ENCODE measurements at places on chromosomes 7 and 10.

GRCh38 chr7:99768471-99768870, 15.5 kb downstream of the CYP3A4 start:
- peaks cover 6% of the 10 kb centered on the region for H3K4me1 ChIP-seq
- H3K27ac ChIP-seq, result no peak overlapping the region
- H3K36me3 ChIP-seq, result no peaks in the 10 kb centered on the region
- no peak for DNase-seq
- no peak overlapping the region for H3K4me3 ChIP-seq

GRCh38 chr7:33392148-33392547, 262.8 kb downstream of the BBS9 start:
- H3K27me3 ChIP-seq, result no peaks in the 10 kb centered on the region
- DNase-seq, result no peak
- no peak overlapping the region for H3K27ac ChIP-seq
- H3K36me3 ChIP-seq, result peaks cover 4% of the 10 kb centered on the region

- H3K36me3 ChIP-seq, result peaks cover 2% of the 10 kb centered on the region
- peak overlapping the region; percentile 66 for H3K4me3 ChIP-seq
- H3K27ac ChIP-seq, result no peak overlapping the region
- no peak for DNase-seq
- H3K27me3 ChIP-seq, result peaks cover 39% of the 10 kb centered on the region
Measured at GRCh38 chr10:84541289-84541637, 212.9 kb downstream of the CCSER2 start.

GRCh38 chr10:12707461-12708185, 293.9 kb downstream of the CCDC3 start:
- H3K27me3 ChIP-seq, result no peaks in the 10 kb centered on the region
- H3K36me3 ChIP-seq, result peaks cover 3% of the 10 kb centered on the region
- DNase-seq, result no peak
- no peak overlapping the region for H3K27ac ChIP-seq
- peaks cover 12% of the 10 kb centered on the region for H3K4me1 ChIP-seq
